HAP-1 (cell line): ENCODE measurements at places on chromosomes 16 and 17.

DNA sequence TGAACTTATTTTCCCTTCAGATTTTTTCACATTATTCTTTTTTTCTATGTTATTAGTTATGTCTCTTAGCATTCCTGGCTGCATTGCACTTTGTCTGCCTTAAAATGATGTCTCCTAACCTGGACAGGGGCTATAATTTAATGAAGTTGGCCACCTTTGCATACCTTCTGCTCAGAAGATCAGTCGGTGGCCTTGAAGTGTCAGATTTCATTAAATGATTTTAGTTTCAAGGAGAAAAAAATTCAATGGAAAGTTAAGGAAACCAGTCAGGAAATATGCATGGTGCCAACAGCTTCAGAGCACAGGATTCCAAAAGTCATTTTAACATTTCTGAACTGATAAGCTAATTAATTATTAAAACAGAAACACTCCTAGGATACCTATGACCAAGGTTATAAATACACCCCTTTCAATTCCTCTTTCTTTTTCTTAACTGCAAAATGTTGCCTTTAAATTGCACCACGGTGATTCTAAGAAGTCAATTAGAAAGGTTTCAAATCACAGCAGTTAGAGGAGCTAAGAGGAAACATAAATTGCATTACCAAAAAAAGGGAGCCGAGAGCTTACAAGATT lies 533.4 kb downstream of the KCNJ2 start:
- DNase-seq = no peak

GRCh38 chr17:6458460-6458950 lies 14.2 kb downstream of the PIMREG start:
- no peak for DNase-seq

- no peak for DNase-seq
These were observed 27.4 kb upstream of the AQP8 start for GRCh38 chr16:25189305-25189704.

DNA sequence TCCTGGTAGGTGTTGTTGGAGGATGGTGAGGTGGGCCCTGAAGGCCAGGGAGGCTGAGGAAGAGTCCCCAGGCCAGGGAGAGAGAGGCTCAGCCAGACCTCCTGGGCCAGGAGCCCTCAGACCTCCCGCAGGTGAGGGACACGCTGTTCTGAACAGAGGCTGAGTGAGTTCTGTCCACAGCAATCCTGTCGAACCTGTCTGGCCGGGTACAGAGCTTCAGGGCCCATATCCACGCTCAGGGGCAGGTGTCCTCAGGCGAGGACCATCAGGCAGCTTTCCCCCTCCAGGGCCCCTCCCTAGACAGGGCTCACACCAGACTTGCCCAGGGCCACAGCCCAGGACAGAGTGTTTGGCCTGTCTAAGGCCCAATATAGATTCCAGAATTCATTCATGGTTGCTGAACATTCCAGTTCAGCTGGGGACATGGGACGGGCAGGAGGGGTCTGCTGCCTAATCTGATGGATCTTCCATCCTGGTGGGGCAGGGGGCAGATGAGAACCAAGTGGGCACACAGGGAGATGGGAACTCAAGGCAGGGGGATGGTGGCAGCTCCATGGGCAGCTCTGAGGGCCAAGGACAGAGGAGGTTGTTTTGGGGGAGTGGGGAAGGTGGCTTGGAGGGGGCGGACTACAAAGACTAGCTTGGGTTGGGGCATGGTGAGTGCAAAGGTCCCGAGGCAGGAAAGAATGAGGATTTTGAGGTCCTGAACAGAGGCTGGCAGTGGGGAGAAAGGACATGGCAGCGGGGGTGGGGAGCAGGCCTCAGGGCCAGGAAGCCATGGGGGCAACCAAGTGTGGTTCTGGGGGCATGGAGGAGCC lies 23.4 kb upstream of the MPRIP start:
- DNase-seq = no peak

DNA sequence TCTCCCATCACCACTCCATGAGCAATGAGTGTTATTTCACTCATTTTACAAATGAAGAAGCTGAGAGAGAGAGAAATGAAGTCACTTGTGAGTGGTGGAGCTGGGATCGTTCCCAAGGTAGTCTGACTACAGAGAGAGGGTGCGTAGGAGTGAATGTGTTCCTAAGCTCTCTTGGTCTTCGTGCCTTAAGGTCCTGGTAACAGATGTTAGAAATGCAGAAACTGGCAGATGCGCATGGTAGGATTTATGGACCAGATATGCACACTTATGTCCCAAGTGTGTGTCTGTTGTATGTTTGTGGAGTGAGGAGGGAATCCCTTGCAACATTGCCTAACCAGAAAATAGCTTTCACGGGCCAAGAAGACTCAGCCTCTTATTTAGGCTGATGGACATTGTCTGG lies 93.2 kb upstream of the ZNF469 start:
- DNase-seq = no peak

GRCh38 chr17:63961355-63962212 lies 11.1 kb downstream of the SCN4A start:
- peak; percentile 4 for DNase-seq

GRCh38 chr16:10600782-10601443 lies 20.5 kb upstream of the EMP2 start:
- DNase-seq = no peak

- no peak for DNase-seq
These were observed 36.4 kb downstream of the HEATR3 start for GRCh38 chr16:50102051-50102746.

GRCh38 chr17:36900160-36900512 lies 37.1 kb upstream of the LHX1 start:
- no peak for DNase-seq

DNA sequence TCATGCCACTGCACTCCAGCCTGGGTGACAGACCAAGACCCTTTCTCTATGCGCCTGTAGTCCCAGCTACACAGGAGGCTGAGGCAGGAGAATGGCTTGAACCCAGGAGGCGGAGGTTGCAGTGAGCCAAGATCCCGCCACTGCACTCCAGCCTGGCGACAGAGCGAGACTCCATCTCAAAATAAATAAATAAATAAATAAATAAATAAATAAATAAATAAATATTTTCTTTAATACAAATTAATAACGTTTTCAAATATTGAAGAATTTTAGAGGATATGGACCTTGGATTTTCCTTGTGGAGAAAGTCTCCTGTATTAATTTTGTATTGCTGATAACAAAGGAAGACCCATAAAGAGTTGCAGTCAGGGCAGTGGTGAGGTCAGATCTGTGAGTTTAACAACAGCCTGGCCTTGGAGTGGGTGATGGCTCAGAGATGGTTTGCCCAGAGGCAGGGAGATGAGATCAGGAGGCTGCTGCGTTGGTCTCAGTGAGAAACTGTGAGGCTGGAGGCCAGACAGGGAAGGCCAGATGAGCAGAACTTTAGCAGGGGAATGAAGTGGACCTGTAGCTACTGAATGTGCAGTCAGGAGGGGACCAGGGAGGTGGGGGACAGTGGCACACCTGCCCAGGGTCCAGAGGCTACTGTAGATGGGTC lies 4.4 kb upstream of the ASGR1 start:
- no peak for DNase-seq
